ENCODE measurements at places on chromosomes 1 and 21.

DNA sequence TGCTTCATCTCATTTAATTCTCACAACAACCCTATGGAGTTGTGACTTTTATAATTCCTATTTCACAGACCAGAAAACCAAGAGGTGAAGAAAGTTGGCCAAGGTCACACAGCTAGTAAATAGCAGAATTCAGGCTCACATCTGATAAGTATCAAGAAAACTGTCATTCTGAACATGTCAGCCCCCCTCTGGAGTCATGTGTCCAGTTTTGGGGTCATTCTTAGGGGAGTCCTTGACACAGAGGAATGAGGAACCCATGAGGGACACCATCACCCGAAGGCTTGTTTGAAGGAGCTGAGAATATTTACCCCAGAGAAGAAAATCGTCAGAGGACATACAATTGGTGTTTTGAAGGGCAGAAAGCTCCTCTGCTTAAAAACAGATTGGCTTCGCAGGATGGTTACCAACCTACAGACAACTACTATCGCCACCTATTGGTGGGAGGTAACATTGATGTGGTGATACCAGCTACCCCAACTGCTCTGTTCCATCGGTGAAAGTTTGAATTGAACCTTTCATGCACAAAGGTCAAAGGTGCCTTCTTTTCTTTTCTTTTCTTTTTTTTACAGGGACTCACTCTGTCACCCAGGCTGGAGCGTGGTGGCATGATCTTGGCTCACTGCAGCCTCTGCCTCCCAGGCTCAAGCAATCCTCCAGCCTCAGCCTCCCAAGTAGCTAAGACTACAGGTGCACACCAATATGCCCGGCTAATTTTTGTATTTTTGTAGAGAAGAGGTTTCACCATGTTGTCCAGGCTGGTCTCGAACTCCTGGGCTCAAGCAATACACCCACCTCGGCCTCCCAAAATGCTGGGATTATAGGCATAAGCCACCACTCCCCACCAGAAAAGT is 31.3 kb downstream of the NCMAP start:
- DNase-seq, result peak; percentile 46

DNA sequence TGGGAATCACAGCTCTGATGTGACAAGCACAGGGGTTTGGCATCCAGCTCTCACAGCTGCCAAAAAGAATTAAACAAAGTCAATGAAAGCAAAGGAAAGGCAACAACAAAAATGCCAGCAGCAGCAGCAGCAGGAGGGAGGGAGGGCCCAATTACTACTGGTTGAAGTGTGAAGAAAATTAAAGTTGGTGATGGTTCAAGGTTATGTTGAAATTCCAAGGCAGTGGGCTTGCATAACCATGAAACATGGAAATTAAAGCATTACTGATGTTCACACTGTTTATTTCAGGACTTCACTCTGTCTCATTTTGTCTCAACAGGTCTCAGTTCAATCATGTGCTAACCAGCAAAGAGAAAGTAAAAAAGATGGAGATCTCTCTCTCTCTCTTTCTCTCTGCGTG is 220.3 kb upstream of the LYPLAL1 start:
- DNase-seq, result no peak

DNA sequence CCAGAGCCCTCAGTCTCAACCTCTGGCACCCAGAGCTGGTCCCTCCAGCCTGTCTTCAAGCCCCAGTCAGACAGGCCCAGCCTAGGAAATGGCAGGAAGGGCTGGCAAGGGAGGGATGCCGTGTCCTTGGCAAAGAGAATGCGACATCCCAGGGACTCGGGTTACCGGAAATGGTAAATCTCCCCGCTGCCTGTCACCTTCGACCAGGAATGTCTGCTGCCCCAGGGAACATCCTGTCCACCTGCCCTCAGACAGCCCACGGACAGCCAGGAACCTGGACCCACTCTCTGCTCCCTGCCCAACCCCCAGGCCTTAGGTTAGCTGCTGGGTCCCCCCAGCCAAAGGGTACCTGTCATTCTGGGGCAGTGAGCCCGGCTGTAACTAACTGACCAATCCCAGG is 23.9 kb downstream of the HSPG2 start:
- DNase-seq, result no peak

DNA sequence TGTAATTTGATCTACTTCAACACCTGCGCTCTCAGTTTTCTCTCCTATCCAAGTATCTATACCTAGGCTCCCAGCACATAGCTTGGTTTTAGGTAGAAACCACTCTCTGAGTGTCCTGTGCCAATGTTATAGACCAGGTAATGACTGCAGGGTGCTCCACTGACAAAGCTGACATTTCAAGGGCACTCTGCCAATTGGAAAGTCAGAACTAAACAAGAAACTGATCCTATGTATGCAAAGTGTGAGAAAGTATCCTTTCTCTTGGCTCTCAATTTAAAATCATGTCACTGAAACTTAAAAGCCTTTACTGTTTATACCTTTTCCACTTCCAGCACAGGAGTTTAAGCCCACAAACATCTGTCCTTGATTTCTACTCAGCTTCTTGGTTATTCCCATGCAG is 45.0 kb upstream of the AIM2 start:
- no peak for DNase-seq

GRCh38 chr21:36125512-36126207 is 9.2 kb upstream of the CBR3 start:
- peak; percentile 69 for DNase-seq

DNA sequence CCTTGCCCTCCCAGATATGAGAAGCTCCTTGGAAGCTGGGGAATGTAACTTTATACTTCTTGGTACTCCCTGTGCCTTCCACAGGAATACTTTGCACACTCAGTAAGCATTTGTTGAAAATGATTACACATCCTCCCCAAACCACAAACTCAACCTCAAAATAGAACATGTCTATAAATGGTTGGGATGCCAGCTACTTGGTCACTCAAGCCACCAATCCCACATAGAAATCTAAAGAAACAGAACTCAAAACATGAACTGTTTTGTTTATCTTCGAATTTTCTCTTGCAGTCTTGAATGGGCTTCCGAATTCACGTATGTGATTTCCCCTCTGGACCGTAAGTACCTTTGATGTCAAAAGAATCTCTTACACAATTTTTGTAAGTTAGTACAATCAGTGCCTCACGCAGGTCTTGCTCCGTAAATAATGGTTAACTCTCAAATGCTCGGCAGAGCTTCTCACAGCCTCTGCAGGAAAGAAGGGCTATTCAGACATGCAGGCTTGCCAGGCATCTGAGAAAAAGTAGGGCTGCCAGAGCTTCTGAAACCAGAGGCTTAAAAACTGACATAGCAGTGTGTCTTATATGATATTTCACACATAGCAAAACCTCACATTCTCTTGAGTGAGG is 26.9 kb downstream of the SORT1 start:
- no peak for DNase-seq

DNA sequence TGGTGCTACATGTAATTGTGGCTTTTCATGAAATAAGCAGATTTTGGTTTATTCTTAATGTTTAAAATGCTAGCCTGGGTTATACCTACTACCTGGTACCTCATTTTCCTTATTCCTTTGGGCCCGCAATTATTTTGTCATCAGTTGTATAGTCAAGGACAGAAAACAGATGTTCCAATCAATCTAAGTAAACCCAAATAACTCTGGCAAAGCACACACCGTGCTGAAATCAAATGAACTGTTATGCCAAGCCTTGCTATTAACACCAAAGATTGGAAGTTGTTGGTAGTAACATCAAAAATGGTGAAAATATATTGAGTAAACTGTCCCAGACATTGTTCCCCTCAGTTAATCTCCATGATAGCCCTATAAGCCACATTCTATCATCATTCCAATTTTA is 248.9 kb downstream of the FGGY start:
- DNase-seq, result no peak

GRCh38 chr1:157098519-157098918 is 1.1 kb downstream of the ETV3L start:
- DNase-seq, result no peak

DNA sequence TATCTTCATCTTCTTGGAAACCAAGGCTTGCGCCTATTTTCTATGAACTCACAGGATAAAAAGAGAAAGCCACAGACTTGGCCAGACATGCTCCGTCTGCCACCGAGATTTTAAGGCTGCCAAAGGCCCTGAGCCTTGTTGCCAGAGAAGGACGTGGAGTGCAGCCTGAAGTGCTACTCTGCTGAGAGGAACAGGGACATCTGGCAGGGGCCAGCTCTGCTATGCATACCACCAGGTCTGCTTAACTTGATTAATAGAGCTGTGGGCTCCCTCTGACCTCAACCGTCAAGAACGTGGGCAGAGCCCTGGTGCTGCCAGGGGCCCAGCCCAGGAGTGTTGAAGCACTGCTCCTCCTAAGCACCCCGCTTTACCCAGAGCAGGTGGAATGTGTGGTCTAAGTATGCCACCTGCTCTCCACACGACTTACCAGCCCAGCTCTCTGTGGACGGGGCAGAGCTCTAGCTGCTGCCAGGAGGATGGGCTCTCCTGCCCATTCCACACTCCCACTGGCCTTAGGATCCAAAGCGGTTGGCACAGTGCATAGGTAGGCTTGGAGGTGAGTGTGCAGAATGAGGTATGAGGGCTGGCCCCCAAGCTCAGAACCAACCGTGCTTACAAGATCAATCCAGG is 10.6 kb downstream of the HCRTR1 start:
- no peak for DNase-seq

GRCh38 chr1:156752843-156753482 is 1.5 kb upstream of the HDGF start:
- DNase-seq, result no peak

DNA sequence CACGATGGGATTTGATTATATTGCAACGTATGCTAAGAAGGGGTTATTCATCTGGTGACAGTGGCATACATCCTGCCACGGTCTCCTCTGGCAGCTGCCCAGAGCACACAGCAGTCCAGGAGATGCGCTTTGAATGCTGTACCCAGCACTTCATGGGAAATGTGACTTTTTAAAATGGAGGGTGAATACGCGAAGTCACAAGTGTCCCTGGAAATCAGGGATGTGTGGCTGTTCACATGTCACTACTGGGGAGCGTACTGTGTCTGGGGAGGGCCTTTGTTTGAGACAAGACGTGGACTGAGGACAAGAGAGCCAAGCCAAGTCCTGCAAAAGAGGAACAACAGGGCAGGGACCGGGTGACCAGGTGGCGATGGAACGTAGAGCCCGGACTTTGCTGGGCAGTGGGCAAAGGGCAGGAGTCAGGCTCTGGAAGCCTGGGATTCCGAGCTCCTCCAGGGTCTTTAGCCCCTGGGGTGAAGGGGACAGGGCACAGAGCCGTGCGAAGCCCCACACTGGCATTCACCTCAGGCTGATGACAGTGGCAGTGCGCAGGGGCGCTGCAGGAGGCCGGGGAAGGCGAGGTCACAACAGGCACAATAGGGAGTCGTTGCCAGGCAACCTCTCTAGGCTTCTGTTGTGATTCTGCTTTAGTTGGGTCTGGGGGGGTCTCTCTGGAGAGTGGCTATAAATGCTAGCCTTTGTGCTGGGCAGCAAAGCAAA is 11.4 kb upstream of the ZBTB21 start:
- no peak for DNase-seq

DNA sequence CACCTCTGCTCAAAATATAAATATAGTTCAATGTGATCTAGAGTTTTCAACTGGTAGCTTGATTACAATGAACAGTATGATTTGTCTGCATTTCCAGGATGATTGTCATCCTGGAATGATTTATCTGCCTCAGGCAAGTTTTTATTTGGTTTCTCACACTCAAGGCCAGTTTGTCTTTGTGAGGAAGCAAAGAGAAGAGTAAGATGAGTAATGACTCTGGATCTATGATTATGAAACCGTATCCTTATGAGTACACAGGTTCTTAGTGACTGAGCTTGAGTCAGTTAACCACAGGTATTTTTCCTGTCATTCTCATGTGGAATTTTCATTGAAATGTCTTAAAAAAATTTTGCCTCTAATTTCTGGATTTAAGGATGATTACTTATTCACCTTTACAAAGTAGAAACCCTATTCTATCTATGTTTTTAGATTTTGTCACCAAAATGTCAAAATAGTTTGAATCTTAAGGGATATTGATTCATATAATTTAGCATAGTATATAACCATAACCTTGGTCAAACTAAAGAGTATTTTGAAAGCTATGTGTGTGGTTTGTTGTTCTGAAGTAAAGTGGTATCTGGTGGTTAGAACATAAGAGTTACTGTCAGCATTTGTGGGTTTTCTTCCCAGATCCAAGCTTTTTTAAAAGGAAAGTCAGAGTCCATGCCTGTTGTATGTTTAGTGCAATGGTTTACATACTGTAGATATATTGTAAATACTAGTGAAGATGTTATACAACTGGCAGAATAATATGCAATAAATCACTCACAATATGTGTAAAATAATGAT is 145.0 kb downstream of the RASAL2 start:
- no peak for DNase-seq

DNA sequence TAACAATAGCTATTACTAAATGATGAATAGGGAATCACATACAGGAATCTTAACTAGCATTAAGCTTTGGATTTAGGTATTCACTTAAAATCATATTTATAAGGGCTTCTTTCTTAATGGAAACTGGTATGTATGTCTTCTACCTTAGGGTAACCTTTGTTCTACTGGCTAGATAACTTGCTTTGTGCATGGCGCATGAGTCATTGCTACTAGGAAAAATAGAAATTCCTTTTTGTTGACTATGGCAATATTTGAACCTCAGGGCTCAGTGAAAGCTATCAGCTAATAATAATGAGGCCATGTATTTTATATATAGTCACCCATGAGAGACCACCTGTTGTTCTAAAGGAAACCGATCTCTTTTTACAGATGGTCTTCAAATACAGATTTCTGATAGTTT is 72.5 kb downstream of the RPS6KC1 start:
- DNase-seq, result no peak

DNA sequence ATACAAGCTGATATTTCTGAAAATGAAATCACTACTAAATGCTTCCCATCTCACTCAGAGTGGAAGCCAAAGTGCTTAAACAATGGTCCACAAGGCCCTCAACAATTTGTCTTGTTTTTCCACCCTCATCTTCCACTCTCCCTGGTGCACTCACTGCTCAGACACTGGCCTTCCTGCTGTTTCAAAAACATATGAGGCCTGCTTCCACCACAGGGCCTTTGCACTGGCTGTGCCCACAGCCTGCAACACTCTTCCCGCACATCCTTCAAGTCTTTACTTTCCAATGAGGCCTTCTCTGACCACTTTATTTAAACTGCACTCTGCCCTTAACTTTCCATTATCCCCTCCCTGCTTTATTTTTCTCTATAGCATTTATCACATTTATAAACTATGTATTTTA is 53.8 kb downstream of the SYNJ1 start:
- no peak for DNase-seq

- no peak for DNase-seq
Measured at GRCh38 chr1:188170411-188170810, 1341.7 kb downstream of the PLA2G4A start.

DNA sequence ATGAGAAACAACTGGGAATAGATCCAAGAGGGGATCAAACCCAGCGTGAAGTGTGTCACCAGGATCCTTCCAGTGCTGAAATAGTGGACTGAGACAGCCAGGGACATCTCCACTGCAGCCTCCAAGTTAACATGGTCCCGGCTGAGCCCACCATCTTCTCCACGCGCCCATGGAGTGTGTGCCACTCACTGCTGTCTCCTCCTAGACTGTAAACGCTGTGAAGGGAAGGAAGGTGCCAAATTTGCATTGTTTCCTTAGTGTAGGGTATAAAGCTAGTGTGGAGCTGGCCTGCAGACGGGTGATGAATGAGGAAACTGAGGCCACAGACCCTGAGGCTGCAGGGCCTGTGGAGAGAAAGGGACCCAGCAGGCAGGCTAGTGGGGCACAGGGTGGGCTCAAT is 183.6 kb downstream of the FOXD2 start:
- peak; percentile 11 for DNase-seq

Data from stimulated activated CD8-positive, alpha-beta memory T cell treated with anti-CD3 and anti-CD28 coated beads, Interleukin-4, amount 100 ng/mL, for 48 hours (primary cell).